ENCODE measurements at places on chromosomes 6 and 20.

GRCh38 chr6:36577301-36577700, 16.9 kb upstream of the SRSF3 start:
- no peak for DNase-seq

DNA sequence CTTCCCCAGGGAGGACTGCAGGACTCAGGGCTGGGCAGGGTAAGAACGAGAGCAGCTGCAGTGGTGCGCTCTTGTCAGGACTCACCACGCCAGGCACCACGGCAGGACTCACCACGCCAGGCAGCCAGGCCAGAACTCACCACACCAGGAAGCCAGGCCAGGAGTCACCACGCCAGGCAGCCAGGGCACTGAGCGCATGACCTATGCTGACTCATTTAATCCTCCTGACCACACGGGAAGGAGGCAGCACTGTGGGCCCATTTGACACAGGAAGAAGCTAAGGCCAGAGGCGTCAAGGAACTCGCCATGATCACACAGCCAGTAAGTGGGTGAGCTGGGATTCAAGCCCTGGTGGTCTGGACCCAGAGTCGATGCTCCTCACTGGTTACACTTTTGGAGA, 189.3 kb downstream of the PREX1 start:
- DNase-seq = no peak

DNA sequence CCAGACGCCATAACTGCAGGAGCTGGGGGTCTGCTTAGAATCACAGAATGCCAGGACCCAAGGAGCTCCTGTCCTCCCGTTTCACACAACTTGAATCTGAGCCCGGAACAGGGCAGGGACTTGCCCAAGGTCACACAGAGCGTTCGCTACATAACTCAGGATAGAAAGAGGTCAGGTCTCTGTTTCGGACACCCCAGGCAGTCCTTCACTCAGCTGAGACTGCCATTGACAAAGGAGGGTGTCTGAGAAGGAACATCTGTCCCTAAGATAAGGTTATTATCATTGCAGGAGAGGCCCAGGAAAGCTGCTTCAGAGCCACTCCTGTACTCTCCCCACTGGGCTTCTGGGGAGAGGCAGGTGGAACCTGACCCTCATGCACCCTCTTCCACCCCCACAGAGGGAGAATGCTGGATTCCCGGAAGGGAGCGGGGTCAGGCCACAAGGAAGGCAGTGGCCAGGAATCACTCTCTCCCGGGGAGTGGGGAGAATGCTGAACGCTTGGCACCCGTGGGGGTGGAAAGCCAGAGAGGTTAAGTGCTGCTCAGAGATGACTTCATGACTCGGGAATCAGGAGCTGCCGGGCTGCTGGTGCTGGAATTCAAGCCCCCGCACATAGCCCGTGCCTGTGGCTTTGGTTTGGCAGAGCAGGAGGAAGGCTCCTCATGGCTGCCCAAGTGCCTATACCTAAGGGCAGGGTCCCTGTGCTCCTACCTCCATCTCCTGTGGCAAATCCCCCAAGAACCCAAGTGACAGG, 10.7 kb downstream of the SDC4 start:
- DNase-seq = no peak

- no peak for DNase-seq
Observed at GRCh38 chr6:114334237-114334636, 8.6 kb downstream of the HS3ST5 start.

GRCh38 chr6:126063512-126064146, 77.3 kb downstream of the TRMT11 start:
- DNase-seq = no peak

DNA sequence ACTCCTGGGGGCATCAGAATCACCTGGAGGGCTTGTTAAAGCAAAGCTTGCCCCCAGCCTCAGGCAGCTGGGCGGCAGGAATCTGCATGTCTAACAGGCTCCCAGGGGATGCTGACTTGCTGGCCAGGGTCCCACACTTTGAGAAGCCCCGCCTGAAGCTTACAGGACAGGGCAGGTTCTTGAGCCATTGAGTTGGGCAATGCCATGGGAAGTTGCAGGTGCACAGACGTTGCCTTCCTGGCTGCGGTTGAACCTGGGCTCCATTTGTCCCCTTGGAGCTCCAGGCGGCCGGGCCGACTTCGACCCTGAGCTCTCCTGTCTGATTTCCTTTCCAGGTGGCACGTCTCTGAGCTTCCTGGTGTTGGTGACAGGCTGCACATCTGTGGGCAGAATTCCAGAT, 46.8 kb downstream of the SYNJ2 start:
- no peak for DNase-seq

GRCh38 chr20:54555150-54555549, 79.8 kb downstream of the DOK5 start:
- DNase-seq = no peak

DNA sequence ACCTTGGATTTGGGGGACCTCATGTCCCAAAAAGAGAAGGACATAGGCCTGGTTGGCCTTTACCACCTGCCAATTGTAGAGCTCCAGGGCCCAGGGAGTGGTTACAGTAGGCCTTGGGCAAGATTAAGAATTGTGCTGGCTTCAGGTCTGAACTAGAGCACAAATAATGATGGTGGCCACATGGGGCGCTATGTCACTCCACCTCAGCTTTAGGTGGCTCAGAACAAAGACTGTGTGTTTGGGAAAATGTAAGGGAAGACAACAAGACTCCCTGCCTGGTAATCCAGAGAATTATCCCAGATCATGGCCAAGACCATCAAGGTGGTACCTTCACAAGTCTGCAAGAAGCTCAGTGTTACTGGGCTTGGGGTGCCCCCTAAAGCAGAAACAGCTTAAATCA, 224.9 kb upstream of the OPRM1 start:
- no peak for DNase-seq

GRCh38 chr6:150662814-150663213, 63.1 kb downstream of the PLEKHG1 start:
- no peak for DNase-seq

DNA sequence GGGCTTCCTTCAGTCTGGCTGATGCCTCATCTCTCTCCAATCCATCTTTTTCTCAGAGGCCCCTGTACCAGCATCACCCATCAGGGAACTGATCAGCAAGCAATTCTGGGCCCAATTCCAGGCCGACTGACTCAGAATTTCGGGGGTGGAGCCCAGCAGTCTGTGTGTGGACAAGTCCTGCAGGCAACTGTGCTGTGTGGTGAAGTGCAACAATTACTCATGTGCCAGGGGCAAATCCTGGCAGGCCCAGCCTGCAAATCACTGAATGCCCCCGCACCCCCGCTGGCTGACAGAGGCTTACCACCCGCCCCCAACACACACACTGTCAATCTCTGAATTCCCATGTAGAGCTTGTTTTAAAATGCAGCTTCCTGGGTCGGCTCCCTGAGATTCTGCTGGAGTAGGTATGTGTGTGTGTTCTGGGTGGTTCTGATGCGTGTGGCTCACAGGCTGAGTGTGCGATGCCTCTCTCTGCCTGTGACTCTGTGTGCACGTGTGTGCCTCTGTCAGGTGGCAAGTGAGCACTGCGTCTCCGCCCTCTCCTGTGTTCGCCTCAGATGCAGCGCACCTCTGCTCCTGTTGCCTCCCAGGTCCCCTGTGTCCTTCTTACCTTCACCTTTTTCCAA, 45.4 kb downstream of the SSR1 start:
- no peak for DNase-seq

DNA sequence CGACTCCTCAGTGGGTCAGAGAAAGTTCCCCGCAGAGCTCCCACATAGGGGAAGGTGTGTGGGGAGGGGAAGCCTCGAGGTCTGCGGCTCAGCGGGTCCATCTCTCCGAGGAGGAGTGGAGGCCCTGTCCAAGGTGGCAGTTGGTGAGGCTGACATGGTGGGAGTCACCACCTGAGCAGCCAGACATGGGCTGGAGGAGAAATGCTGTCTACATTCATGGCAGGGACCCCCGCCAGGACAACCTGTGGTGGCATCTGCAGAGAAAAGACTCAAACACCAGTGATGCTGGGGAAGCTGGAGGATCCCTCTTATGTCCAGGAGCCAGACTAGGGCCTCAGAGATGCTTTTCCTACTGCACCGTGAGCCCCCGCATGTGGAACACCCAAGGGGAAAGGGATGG, 49.8 kb downstream of the BMP7 start:
- DNase-seq = no peak

GRCh38 chr6:168926306-168926705, 327.3 kb downstream of the THBS2 start:
- DNase-seq = no peak

GRCh38 chr20:9454791-9455190, 59.6 kb upstream of the LAMP5 start:
- DNase-seq = no peak

GRCh38 chr20:44702776-44703175, 12.4 kb upstream of the CCN5 start:
- DNase-seq = no peak

GRCh38 chr6:144360401-144360800, 75.3 kb downstream of the UTRN start:
- DNase-seq = no peak
